Suppressor macrophage (primary cell): ENCODE measurements at places on chromosomes 7 and 10.

DNA sequence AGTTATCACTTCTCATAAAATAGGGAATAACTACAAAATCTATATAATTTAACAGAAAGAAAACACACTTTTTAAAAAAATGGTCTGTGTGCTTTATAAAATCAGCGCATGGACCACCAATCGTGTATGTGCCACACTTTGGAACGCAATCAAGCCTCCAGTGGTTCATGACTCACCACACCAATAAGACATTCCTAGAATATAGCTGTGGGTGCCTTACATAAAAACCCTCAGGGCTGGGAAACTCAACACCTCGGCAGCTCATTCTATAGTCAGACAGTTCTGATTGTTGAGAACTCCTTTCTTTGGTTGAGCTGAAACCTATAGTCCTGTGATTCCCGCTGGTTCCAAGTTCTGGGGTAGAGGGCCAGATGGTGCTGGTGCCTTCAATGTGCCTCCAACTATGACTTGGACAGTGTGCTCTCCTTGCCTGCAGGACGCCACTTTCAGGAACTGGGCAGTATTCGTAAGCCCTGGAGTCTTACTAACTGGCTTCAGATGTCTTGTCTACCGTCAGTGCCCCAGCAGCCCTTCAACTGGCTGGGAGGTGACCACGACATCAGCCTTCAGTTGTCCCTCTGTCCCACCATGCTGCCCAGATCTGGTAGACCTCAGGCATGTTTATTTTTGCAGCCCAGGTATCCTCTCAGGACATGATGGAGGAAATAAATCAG lies 135.7 kb upstream of the GDF10 start:
- peak; percentile 37 for DNase-seq

GRCh38 chr10:103872137-103872931 lies 17.0 kb upstream of the SH3PXD2A start:
- DNase-seq = no peak

DNA sequence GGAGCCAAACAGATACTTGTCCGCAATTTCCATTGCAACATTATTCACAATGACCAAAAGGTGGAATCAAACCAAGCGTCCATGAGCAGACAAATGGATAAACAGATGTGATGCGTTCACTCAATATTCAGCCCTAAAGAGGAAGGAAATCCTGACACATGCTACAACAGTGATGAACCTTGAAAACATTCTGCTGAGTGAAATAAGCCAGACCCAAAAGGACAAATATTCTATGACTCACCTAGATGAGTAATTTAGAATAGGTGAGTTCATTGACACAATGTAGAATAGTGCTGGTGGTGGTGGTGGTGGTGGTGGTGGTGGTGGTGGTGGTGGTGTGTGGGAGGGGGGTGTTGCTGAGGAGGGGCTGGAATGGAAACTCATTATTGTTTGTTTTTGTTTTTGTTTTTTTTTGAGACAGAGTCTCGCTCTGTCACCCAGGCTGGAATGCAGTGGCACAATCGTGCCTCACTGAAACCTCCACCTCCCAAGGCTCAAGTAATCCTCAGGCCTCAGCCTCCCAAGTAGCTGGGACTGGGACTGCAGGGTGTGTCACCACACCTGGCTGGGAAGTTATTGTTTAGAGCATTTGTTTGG lies 28.6 kb downstream of the SMKR1 start:
- DNase-seq = peak; percentile 30

GRCh38 chr7:108079648-108080591 lies 50.2 kb downstream of the LAMB4 start:
- DNase-seq = no peak

GRCh38 chr10:93917821-93918220 lies 24.0 kb downstream of the SLC35G1 start:
- DNase-seq = no peak

DNA sequence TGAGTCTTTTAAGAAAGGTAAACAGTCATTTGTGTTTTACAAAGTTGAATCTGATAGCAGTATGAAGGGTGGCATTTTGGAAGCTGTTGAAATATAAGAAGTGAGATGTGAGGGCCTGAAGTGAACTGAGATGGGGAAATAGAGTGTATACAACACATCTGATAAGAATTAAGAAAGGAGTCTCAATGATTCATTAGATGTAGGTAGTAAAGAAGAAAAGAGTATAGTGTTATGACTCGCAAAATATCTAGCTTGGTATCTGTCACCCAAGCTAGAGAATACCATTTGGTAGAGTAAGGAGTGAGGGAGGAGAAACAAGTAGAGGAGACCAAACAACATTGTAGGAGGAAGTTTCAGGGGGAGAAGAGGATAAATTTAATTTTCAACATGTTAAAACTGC lies 5.3 kb downstream of the PTPN12 start:
- peak; percentile 45 for DNase-seq

DNA sequence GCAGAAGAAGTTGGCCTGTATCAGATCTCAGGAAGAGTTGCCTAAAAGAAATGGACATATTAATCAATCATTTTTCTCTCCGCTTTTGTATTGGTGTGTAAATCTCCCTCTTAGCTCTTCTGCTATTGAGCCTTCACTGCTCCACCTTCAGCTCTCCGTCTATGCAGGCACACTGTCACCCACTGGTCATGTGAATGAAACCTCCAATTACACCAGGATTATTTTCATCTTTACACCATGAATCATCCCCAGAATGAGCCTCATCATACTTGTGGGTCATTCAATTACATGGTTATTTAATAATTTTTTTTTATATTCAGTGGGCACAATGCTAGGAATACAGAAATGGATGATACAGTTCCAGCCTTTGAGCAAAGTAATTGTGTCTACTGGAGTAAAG lies 92.6 kb downstream of the LRRC4 start:
- DNase-seq = peak; percentile 23

GRCh38 chr10:9868499-9868898 lies 1149.2 kb upstream of the CELF2 start:
- DNase-seq = no peak

GRCh38 chr10:78589687-78590086 lies 479.1 kb upstream of the ZMIZ1 start:
- DNase-seq = no peak

DNA sequence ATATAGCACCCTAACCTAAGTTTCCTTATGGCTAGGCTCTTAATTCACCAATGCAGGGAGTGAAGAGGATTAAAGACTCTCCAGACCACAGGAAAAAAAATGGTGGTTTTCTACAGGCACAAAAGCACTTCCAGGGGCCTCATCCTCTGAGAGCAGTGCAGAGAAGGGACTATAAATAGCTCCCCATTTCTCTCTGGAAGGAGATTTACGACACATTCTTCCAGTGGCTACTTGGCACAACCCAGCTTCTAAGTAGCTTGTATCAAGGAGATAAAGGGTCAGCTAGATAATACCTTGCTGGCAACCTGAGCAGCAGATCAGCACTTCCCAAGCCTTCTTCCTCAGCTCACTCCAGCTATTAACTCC lies 73.5 kb downstream of the CRPPA start:
- no peak for DNase-seq

DNA sequence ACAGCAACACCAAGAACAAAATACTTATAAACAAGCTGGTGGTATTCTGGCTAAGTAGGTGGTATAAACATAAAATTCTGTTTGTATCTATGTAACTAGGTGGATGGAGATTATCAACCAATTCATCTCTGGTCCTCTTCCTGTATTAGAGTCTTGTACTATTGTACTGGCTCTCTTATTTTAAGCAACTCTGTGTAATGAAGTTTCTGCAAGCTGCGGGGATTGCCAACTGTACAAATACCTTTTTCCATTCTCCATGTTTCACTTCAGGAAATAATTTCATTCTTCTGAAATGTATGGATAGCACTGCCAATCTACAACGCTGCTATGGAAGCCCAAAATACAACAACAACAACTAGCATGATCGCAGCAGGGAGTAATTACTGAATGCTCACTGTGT lies 44.8 kb downstream of the JAZF1 start:
- DNase-seq = no peak

- DNase-seq = no peak
Measured at GRCh38 chr10:32263300-32263699, 83.7 kb downstream of the EPC1 start.

GRCh38 chr7:24717247-24717622 lies 40.0 kb downstream of the GSDME start:
- no peak for DNase-seq

GRCh38 chr10:43863859-43864591 lies 215.3 kb upstream of the ZNF32 start:
- DNase-seq = no peak

DNA sequence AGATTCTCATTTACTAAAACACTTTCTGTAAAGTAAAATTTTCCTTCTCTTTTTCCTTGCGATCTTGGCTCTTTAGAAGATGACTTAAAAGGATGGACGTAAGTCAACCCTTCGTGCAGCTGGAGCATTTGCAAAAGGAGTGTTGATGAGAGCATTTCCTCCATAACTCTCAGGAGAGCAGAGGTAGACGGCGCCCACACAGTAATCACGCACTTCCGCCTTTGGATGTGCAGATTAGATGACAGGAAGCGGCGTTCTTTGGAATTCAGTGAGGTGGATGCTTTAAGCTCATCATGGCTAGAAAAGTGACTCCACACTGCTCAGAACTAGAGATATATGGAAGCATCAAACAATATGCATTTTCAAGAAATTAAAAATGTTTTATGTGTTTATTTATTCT lies 43.0 kb upstream of the NPS start:
- no peak for DNase-seq

DNA sequence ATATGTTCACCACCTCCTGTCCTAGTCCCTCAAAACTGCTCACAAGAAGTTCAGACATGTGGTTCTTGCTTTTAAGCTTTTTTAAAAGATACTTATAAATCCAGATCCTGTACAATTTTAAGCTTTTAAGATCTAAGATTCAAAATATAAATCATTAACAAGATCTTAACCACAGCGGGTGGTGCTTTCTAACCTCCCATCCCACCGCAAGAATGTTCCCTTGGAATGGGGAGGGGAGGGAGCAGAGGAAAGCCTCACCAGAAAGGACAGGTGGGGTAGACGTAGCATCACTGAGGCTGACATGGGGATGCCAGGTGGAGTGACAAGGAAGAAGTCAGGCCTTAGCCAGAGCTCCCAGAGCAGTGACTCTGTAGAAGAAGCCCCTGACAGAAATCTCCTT lies 133.5 kb downstream of the C1GALT1 start:
- no peak for DNase-seq

- DNase-seq = no peak
Measured at GRCh38 chr10:71388583-71389310, 8.0 kb upstream of the CDH23 start.

GRCh38 chr10:49053053-49053997 lies 62.0 kb downstream of the VSTM4 start:
- no peak for DNase-seq

- DNase-seq = no peak
Measured at GRCh38 chr7:12174931-12175330, 36.2 kb upstream of the TMEM106B start.

DNA sequence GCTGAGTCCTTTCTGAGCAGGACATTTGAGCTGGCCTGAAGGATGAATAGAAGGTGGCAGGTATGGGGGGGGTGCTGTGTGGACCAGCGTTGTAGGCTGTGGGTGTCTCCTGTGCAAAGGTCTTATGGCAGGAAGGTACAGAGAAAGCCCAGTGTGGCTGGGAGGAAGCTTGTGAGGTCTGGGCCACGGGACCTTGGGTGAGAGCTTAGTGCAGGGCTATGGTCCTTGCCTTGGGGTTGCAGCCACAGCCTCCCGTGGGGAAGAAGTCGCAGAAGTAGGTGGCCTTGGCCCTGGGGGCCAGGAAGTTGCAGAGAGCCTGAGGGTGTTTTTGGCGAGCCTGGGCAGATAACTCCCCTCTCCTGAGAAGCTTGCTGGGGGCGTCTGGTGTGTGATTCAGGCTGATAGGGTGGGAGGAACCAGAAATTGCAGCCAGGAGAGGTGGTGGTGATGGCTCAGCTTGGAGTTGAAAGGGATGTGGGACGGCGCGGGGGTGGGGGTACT lies 172.0 kb upstream of the TNRC18 start:
- DNase-seq = peak; percentile 78

- DNase-seq = no peak
Measured at GRCh38 chr10:78700816-78701520, 367.8 kb upstream of the ZMIZ1 start.

DNA sequence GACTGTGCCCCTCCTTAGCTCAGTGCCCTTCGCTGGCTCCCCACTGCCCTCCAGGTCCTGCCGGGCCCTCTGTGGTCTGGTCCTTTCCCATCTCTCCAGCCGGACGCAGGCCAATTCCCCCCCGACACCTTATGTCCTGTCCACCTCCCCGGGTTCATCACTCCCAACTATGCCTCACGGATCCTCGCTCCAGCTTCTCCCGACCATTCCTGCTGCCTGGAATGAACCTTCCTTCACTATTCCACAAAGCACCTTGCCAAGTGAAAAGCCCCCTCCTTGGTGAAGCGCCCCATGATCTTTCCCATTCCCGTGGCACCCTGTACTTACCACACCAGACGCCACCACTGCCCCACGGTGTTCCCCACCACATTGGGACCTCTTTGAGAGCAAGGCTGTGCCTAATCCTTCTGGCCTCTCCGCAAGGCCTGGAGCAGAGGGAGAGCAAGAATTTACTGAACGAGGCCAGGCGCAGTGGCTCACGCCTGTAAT lies 47.2 kb downstream of the TMEM270 start:
- no peak for DNase-seq

GRCh38 chr10:24476913-24477701 lies 246.6 kb downstream of the ARHGAP21 start:
- no peak for DNase-seq

DNA sequence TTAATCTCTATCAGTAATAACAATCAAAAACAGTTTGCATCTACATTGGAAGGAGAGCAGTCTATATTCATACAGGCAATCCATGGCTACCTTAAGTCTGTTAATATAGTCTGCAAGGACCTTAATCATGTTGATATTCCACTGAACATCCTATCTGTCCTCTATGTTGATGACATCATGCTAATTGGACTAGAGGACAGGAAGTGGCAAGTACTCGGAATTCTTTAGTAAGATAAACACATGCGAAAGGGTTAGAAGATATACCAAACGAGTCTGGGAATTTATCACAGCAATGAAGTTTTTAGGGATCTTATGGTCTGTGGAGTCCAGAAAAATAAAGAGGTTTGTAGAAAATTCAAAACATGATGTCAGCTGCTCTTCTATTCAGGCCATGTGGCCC lies 11.3 kb upstream of the SAMD9L start:
- DNase-seq = no peak

DNA sequence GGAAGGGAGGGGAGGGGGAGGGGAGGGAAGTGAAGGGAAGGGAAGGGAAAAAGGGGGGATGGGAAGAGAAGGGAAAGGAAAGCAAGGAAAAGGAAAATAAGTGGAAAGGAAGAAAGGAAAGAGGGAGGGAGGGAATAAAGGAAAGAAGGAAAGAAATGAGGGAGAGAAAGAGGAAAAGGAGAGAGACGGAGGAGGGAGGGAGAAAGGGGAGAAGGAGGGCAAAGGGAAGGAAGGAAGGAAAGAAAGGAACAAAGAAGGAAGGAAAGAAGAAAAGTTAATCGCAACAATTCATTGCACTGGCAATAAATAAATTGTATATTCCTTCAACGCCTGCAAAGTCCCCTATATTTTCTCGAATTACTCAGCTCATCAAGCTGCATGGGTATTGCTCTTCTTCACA lies 2.6 kb upstream of the VWC2 start:
- DNase-seq = no peak
